ENCODE measurements at places on chromosomes 6 and 20.

DNA sequence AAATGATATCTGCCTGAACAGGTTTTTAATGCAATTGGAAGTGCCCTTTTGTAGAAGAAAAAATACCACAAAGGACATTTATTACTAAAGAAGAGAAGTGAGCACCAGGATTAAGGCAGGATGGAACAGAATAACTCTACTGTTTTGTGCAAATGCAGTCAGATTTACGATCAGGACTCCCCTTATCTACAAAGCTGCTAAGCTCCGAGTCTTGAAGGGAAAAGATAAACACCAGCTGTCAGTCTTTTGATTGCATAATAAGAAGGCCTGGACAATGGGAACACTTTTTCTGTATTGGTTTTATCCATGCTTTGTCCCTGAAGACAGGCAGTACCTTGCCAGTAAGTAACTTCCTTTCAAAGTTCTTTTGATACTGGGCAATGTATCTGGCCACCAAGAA is 797.9 kb upstream of the SLC35B3 start:
- DNase-seq: no peak

GRCh38 chr20:60092729-60093128 is 134.5 kb downstream of the CDH26 start:
- DNase-seq: no peak

GRCh38 chr6:168524571-168525001 is 83.6 kb downstream of the SMOC2 start:
- DNase-seq: no peak

DNA sequence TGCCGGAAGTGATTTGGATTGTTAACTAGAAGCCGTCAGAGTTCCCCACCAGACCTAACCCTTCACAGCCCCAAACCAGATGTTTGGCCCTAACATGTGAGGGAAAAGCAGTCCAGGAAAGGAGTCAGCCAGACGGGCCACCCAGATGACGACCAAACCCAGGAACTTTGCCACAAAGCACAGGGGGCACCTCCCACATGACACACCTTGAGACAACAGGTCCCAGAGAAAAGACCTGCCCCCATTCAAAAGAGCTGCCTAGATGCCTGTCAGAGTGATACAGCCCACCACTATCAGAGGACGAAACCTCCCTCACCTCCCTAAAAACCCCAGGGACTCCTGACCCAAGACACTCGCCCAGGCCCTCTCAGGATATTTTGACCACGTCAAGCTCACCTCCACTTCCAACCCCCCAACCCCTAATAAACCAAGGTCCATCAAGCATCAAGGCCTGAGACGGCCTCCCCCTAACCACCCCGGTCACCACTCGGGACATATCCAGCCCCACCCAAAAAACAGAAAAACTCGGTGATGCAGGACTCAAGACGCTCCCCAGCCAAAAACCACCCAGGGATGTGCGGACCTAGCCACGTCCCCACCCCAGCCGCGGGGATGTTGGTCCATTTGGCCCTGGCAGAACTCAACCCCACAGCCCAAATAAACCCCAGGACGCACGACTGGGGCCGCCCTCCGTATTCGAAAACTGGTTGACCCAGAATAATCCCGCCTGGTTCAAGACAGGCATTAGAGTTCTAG is 662 bp downstream of the ZNF343 start:
- DNase-seq: peak; percentile 52

GRCh38 chr6:137737836-137738596 is 129.0 kb upstream of the TNFAIP3 start:
- no peak for DNase-seq

- DNase-seq: no peak
Measured at GRCh38 chr6:139863346-139863745, 488.9 kb upstream of the CITED2 start.

- DNase-seq: no peak
Measured at GRCh38 chr6:152204591-152204990, 397.1 kb downstream of the ESR1 start.

DNA sequence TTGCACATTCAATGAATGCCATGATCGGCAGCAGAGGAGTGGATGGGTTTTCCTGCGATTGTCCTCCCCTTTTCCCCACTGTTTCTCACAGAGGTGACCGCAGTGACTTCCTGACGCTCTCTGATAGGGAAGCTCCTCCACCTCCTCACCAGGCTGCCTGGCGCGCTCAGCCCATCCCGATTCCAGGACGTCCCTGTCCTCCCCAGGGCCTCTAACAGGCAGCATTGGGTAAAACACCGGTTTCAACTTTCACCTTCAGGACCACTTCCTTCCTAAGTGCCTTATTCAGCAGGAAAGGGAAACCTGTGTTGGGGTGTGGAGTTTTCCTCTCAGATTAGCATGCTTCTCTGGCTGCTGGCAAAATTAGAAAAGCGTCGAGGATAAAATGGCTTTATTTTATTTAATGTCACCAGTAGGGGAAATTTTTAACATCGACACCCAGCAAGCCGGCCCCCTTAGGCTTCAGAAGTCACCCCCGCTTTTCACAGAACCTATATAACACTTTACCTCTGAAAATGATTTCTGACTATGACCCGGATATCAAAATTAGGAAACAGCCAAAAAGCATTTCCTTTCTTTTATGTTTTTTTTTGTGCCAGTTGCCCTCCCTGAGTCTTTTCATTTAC is 570.4 kb upstream of the GJE1 start:
- DNase-seq: no peak

- DNase-seq: no peak
Measured at GRCh38 chr6:114080891-114081510, 110.1 kb upstream of the HDAC2 start.

- DNase-seq: no peak
Measured at GRCh38 chr6:144955392-144955791, 670.3 kb downstream of the UTRN start.

DNA sequence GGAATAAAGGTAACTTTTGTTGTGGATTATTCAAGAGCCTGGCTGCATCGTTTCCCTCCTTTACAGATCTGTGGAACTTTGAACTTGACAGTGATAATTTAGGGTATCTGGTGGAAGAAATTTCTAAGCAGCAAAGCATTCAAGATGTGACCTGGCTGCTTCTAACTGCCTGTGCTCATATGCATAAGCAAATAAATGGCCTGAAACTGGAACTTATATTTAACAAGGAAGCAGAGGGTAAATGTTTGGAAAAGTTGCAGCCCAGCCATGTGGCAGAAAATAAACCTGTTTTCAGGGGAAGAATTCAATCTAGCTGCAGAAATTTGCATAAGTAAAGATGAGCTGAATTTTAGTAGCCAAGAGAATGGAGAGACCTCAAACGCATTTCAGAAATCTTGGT is 173.5 kb downstream of the C6orf118 start:
- DNase-seq: peak; percentile 38

DNA sequence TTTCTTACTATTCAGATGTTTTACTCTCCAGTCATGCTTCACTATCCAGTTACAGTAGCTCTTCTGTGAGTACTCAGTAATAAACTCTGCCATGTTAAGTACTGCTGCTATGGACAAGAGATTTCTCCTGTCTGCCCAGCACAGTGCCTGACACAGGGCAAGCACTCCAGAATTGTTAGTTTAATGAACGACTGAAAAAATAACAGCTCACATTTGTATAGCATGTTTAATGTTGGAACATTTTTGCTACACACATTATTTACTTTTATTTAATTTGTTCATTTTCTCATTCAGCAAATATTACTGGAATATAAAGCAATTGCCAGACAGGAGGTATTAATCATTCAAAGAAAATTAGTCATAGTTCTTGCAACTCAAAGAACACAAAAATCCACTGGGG is 142.6 kb upstream of the HMGN3 start:
- no peak for DNase-seq

DNA sequence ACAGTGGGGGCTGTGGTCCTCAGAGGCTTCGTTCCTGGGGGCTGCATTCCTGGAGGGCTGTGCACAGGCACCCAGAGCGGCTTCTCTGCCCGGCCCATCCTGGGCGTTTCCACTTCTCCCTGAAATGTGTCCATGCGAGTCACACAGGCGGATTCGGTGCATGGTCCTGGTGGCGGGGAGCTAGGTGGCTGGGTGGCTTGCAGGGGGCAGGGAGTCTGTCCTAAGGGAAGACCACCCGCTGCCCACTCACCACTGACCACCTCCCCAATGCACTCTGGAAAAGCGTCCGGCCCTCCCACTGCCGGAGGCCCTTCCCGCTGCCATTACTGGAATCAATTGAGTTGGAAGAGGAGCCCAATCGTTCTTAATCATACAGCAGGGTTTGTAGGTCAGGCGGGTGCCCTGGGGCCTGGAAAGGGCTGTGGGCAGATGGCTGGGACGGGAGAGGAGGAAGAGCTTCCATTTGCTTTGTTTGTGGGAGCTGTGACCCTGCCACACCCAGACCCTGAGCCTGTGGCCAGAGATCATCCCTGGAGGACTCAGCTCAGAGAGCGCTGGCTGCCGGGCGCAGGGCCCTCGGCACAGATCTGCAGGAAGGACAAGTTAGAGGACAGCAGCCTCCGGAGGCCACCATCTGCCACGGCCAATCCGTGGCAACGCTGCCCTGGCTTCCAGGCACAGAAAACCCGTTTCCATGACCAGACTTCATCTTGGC is 6.4 kb downstream of the CHRNA4 start:
- DNase-seq: no peak

- no peak for DNase-seq
Measured at GRCh38 chr6:38364775-38365174, 275.0 kb downstream of the BTBD9 start.
